ENCODE measurements at places on chromosomes 7 and 10.

- no peak for DNase-seq
Observed at GRCh38 chr7:20343205-20343604, 12.5 kb downstream of the ITGB8 start.

DNA sequence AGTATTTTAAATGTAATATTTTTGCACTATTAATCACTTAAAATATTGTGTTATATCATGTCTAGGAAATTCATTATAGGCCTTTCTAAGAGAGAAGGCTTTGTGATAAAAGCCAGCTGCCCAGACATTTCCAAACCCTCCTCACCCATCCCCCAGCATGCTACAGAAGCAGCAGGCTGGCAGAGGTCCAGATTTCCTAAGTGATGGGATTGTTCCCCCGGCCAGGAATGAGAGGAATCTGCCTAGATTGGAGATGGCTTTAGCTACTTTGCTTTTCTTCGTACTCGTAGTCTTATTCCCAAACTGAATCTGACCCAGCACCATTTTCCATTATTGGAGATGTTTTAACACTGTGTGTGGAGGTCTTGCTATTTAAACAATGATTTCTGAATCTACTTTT lies 29.4 kb downstream of the CDK14 start:
- DNase-seq, result peak; percentile 49

- peak; percentile 93 for DNase-seq
Observed at GRCh38 chr10:74589226-74589673, 237.2 kb upstream of the KAT6B start.

- DNase-seq, result no peak
Observed at GRCh38 chr7:78399033-78399769, 600.6 kb downstream of the PHTF2 start.

GRCh38 chr10:50512743-50513416 lies 110.9 kb downstream of the SGMS1 start:
- DNase-seq, result no peak

DNA sequence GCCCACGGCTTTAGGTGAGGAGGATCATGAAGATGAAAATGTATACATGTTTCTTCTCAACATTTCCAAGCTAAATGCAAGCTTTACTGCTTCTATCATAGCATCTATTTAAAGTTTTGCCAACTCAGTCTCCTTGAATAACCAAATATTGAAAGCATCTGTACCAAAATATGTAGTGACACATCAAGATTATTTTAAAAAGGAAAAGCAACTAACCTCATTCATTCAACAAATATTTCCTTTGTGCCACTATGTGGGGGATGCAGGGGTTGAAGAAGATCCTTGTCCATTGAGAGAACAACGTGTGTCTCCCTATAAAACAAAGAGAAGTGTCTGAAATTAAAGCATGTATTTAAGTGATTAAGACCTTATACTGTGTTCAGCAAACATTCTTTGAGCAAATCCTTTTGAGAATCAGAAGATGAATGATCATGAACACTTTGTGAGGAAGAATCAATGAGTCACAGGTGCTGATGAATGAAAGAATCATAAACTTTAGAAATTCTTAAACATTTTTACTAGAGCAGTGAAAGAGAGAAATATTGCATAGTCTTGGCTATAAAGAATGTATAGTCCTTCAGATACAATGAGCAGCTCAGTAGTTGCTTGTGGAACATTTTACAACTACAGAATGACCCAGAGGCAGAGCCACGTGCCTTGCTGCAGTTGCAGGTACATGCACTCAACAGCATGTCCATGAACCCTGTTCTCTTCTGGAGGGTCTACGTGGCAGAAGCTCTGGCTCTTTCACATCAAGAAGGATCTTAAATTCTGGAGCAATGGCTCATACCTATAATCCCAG lies 13.9 kb downstream of the TAS2R60 start:
- DNase-seq, result no peak

- no peak for DNase-seq
Observed at GRCh38 chr7:8719102-8719501, 285.7 kb downstream of the NXPH1 start.

DNA sequence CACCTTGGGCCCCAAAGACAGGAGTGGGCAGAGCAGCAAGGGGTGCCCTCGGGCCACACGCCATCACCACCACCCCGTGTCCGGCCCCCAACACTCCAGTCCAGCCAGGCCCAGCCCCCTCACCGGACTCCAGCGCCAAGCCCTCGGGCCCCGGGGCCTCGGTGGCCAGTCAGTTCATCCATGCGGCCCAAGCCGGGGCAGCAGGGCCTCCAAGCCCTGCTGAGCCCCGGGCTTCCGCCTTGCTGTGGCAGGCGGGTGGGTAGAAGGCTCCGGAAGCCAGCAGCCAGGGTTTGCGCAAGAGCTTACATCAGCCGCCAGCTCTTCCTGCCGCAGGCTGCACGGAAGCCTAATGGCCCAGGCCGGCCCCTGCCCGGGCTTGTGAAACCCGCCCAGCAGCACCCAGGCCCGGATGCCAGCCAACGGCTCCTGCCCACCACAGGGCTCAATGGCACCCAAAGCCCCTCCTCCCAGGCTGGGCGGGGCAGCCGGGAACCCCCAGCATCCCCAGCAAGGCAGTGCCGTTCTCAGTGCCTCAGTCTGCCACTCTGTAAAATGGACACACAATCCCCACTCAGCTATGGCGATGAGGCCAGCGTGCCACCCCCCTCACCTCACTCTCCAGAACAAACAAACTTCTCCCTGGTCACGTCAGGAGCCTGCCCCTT lies 26.5 kb downstream of the TNRC18 start:
- DNase-seq, result peak; percentile 88

- DNase-seq, result no peak
Observed at GRCh38 chr7:82226191-82226590, 217.4 kb downstream of the CACNA2D1 start.

DNA sequence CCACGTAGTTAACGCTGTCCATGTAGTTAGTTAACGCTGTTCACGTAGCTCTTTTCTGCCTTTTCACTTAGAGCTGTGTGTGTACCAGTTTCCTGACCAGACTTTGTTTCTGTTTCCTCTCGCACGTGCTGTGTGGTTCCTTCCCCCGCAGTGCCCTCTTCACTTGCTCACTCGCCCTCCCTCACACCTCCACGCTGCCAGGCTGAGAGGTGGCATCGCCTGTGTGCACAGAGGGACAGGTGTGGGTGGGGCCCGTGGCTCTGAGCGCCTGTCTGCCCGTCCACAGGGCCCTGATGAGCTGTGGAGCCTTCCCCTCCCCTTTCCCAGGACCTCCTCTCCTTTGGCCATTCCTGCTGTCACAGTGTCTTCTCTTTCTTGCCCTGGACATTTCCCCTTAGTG lies 30.6 kb downstream of the WDR37 start:
- no peak for DNase-seq

- no peak for DNase-seq
Observed at GRCh38 chr7:131618391-131618790, 62.0 kb upstream of the PODXL start.

- DNase-seq, result no peak
Observed at GRCh38 chr10:121455377-121455776, 142.9 kb downstream of the FGFR2 start.

GRCh38 chr7:27173956-27174873 lies at the start of gene HOXA10:
TSS of gene HOXA10 (minus strand) at chr7:27174320. CDS start at chr7:27174306, 14 bp downstream.
- DNase-seq, result peak; percentile 43

DNA sequence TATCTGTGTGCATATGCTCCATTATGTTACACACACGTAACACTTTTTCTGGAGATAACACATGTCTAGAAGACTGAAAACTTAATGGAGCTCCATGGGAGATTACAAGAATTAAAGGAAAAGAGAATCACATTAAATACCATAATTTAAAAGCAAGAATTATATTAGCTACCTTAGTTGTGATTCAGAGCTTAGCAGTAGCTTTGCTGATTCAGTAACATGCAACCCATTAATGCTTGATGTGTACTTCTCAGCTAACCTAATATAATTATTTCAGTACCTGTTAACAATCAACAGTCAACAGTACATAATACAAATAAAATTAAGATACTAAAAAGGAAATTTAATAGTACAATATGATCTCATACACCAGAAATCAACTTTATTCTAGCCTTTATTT lies 73.8 kb upstream of the GPR22 start:
- DNase-seq, result no peak

GRCh38 chr10:75402486-75403143 lies 1.1 kb upstream of the ZNF503 start:
- DNase-seq, result peak; percentile 77

GRCh38 chr7:158815083-158815799 lies 14.1 kb downstream of the ESYT2 start:
- DNase-seq, result no peak

DNA sequence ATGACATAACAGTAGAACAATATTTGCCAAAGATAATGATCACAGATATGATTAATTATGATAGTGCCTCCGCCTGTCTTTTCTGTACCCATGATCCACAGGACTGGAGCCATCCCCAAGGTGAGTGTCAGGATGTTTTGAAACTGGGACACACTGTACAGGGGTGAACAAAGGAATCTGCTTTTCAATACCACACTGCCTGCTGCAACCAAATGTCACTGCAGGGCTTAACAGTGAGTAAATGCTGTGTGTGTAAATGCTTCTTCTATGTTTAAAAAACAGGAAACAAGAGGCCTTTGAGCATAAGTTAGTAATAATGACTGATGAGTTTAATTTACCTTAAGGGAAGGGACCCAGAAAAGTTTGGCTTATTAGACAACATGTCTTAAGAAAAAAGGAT lies 65.2 kb downstream of the HBP1 start:
- no peak for DNase-seq

DNA sequence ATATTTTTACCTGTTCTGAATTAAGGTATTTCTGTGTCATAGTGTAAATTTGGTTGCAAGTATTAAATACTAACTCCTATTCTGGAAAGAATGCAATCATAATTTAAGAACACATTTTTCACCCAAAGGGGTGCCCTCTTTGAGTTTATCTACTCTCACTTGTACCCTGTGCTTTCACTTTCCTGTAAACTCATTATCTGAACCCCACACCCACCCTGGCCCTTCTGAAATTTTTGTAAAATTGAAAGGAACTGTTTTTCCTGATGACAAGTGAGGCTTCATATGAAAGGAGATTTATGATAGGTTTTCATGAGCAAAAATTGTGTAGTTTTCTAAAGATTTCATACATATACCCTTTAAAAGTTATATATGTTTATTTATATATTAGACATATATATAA lies 134.5 kb downstream of the WNT2 start:
- no peak for DNase-seq

DNA sequence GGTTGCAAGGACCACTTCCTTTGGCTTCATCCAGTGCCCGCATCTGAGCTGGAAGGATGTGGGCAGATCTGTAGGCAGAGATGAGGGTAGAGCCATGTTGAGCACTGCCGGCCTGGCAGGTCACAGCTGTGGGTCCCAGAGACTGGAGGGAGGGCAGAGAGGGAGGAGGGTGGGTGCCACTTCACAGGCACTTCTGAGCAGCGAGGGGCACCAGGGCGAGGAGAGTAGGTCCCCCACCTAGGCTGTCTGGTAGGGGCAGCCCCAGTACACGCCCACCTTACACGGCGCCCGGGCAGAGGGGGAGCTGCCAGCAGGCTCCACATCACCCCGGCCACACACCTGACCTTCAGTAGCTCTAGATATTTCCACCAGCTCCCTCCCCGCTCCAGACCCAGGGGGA lies 473.0 kb upstream of the FOXK1 start:
- no peak for DNase-seq

GRCh38 chr10:87852089-87852488 lies 11.2 kb downstream of the KLLN start:
- no peak for DNase-seq

DNA sequence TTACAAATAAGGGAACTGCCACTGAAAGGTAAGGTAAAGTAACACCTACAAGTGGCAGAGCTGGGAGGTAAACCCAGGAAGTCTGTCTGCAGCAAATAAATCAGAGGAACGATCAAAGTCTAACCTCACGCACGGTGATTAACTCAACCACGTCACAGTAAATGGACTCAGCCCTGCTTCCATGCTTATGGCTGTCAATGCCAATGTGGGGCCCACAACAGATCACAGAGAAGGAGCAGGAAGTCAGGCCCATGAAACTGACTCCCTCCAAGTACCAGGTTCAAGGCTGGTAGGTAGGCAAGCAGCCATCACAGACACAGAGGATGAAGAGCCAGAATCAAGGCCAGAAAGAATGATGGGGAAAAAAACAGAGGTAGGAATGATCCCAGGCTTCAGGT lies 38.0 kb upstream of the ACSL5 start:
- no peak for DNase-seq

GRCh38 chr10:113056030-113056429 lies 106.0 kb downstream of the TCF7L2 start:
- DNase-seq, result no peak

DNA sequence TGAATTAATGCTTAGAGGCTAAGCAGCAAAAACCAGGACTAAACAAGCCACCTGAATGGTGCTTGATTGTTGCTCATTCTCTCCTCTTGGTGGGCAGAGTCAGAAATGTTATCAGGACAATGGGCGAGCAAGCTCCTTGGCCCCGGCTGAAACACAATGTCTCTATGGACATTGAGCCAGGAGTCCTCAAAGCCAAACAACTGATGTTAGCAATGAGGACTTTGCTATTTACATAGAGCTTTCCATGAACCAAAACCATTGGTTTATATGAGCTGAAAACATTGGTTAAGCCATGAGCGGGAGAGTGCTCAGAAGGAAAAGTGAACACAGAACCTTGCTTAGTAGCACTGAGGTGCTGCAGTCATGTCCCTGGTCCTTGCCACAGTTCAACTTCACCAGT lies 21.5 kb upstream of the NPVF start:
- DNase-seq, result no peak

- DNase-seq, result no peak
Observed at GRCh38 chr10:31274310-31274709, 44.7 kb upstream of the ZEB1 start.

- DNase-seq, result no peak
Observed at GRCh38 chr7:104296900-104297299, 31.5 kb upstream of the LHFPL3 start.

DNA sequence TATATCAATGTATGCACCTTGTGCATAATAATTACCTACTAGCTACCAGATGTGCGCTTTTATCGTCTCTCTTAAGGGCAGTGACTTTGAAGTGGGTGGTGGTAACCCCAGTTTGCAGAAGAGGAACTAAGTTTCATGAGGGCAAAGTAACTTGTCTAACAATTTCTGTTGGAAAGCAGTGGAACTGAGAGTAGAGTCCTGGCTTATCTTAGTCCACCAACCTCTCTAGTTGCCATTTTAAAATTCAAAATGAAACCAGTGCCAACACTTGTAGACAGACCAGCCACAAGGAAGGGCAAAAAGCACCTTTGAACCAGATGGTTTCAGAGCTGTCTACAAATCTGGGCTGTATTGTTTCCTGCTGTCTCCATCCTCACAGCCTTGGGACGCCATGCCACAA lies 32.0 kb upstream of the RBM20 start:
- DNase-seq, result no peak

- no peak for DNase-seq
Observed at GRCh38 chr7:1313613-1314012, 80.9 kb downstream of the UNCX start.
